AG08395 (cell line): ENCODE measurements at places on chromosomes 16 and 17.

- DNase-seq, result no peak
These were observed 80.8 kb upstream of the CCL1 start for GRCh38 chr17:34443619-34444469.

- DNase-seq, result no peak
These were observed 745 bp upstream of the ABCC1 start for GRCh38 chr16:15948532-15949209.

DNA sequence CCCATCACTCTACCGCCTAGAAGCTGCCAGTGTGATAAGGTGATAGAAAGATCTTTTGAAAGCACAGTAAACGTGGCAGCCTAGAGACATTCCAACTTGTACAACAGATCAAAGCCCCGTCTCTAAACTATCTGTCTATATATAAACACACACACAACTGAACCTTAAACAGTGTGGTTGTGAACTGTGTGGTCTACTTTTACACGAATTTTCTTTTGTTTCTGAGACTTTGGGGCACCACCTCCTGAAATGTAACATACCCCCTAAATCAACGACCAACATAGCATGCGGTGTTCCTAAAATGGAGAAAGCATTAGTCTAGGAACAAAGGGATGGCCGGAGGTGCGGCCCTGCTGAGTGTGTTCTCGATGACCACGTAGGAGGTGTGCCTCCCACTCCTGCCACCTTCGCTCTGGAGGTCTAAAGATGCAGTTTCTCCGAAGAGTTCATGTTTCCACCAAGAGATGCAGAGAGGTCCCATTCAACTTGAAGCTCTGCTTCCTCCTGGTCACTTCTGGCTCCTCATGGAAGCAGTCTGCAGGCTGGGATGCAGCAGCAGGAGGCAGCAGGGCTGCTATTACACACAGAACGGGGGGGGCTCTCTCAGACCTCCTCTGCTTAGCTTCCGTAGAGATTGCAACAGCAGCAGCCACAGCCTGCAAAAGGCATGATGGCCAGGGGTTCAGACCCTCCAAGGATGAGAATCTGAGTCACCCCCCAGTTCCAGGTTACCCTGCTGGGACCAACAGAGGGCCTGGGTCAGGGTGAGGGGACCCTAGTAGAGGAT, 22.6 kb upstream of the USP10 start:
- no peak for DNase-seq

- DNase-seq, result no peak
These were observed 196.9 kb upstream of the CDH11 start for GRCh38 chr16:65318590-65319257.

- DNase-seq, result no peak
These were observed 22.3 kb upstream of the SMPD3 start for GRCh38 chr16:68470461-68471150.

GRCh38 chr17:49190932-49191331, 19.4 kb downstream of the GNGT2 start:
- DNase-seq, result no peak

DNA sequence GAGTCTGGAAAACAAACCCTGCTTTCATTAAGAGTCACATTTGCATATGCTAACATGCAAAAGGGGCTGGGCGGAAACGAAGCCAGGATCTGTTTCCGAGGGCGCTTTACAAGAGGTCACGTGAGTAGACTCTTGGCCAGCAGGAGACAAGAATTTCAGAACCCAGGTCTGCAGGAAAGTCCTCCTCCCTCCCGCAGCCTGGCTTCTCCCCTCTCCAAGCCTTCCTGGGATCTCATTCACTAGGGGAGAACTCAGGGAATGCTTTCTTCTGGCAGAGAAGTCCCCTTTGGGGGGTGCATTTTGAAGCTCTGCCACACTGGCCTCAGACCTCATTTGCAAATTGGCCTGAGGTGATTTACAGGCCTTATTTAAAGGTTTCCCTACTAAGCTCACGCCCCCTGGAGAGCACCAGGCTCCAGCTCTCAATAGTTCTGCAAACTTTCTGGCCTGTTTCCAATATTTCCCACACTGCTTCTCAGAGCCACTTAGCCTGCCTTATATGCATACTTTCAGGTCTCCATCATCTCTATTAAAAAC, 57.2 kb upstream of the CACNG5 start:
- DNase-seq, result no peak

- DNase-seq, result no peak
These were observed 256.6 kb upstream of the MYOCD start for GRCh38 chr17:12409082-12409481.

- no peak for DNase-seq
These were observed 6.7 kb downstream of the IL4R start for GRCh38 chr16:27320261-27321012.

GRCh38 chr16:51049276-51049675, 101.8 kb downstream of the SALL1 start:
- no peak for DNase-seq

- DNase-seq, result no peak
These were observed 12.4 kb downstream of the SLC47A2 start for GRCh38 chr17:19703828-19704613.

DNA sequence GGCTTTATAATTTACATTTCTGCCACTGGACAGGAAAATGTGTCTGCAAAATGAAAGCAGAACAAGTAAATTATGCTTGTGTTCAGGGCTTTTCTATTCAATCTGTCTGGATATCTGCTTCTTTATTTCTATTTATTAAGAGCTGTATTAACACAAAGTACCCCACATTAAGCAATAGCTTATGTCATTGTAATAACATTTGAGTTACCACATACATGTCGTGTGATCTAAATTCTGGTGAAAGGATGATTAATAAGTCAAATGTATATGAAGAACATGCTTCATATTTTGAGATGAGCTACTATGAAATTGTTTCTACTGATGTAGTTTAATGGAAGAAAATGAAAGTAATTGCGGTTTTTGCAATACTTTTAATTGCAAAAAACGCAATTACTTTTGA, 238.2 kb downstream of the KCNJ2 start:
- DNase-seq, result no peak
